Epithelial cell of proximal tubule (primary cell): ENCODE measurements at places on chromosomes 7 and 10.

- DNase-seq, result no peak
These were observed 242.8 kb upstream of the SP4 start for GRCh38 chr7:21184942-21185652.

- DNase-seq, result no peak
These were observed 105.7 kb downstream of the GRB10 start for GRCh38 chr7:50676740-50677637.

- no peak for DNase-seq
These were observed 80.4 kb upstream of the MALRD1 start for GRCh38 chr10:18968159-18968558.

DNA sequence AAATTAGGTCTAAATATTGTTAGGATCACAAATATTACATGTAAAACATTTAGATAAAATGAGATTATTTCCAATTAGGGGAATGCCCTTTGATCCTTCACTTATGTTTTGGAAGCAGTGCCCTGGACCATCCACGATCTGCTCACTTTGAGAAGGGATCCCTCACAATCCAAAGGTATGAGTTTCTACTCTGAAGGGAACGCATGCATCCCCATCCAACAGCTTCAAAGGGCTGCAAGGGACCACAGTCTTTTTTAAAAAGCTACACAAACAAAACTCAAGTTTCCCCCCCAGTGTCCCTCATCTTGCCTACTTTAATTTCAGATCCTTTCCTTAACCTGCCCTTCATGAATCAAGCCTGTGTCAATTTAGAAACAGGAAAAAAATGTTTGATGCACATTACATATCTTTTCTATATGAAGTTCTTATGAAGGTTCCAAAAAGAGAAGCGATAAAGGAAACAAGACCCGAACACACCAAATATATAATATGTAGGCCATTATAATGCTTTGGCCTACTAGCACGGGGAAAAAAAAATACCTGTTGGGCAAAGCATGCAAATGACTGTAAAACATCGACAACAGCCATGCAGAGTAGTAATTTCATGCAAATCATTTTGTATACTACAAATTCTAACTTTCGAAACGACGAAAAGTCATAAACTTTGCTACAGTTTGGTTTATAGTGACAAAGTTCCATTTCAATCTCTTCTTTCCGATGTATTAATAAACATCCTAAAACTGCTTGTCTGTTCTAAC is 2.0 kb downstream of the EIF3A start:
- no peak for DNase-seq

DNA sequence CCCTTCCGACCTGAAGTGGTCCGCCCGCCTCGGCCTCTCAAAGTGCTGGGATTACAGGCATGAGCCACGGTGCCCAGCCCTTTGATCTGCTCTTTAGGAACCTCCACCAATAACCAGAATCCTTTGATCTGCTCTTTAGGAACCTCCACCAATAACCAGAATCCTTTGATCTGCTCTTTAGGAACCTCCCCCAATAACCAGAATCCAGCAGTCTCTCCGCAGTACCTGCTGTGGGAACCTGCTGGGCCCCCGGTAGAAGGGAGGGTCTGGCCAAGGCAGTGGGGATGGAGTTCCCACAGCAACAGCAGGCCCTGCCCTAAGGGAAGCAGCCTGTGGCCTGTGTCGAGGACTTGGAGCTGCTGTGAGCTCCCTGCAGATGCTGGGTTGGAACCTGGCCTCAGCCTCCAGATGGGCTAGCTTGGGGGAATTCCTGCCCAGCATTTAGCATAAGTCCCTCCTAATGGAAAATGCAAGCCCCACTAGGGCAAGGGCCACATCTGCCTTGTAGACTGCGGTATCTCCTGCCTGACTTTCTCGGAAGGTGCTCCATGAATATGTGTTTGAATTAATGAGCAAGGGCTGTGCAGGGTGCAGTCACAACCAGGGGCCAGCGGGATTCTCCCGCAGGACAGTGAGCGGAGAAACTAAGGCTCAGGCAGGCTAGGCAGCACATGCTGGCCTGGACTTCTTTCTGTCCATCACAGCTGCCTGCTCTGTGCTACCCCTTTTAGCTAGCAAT is 165.8 kb downstream of the UBE2H start:
- DNase-seq, result no peak

GRCh38 chr7:132407764-132408163 is 168.5 kb downstream of the PLXNA4 start:
- no peak for DNase-seq

DNA sequence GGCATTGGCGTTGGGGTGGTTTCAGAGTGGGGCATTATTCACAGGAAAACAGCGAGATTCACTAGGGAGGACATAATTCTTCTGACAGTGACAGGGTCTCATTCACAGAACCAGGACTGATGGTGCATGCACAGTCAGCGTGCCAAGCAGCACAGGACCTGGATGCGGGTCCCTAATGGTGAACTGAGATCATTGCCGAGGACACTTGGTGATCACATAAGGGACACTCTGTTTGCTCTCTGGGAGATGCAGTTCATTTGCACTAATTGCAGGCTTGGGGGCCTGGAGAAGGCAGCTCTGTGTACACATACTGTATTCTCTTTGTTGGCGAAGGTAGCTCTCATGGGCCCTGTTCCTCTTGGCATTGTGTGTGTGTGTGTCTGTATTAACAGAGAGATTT is 716.1 kb downstream of the PHTF2 start:
- DNase-seq, result no peak

- no peak for DNase-seq
These were observed 4.0 kb upstream of the FAM53B start for GRCh38 chr10:124748166-124748565.

- DNase-seq, result no peak
These were observed 183.0 kb downstream of the SRPK2 start for GRCh38 chr7:105205592-105206237.

DNA sequence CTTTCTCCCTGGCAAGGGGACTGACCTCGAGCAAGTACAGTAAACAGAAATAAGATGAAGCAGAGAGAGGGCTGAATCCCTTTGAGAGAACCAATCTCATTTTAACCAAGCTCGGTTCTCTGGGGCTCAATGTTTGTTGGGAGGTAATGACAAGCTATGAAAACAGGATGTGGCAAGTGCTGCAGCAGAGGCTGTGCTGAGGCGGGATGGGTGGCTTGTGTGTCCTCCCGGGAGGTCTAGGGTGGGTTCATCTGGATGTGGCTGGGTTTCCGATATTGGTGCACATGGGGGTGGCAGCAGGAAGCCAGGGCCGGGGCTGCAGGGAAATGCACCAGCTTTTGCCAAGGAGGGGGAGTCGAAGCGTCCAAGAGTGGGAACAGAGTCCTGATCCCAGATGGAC is 84.5 kb downstream of the AOAH start:
- DNase-seq, result no peak

- no peak for DNase-seq
These were observed 58.5 kb downstream of the CCDC6 start for GRCh38 chr10:59847888-59848287.

DNA sequence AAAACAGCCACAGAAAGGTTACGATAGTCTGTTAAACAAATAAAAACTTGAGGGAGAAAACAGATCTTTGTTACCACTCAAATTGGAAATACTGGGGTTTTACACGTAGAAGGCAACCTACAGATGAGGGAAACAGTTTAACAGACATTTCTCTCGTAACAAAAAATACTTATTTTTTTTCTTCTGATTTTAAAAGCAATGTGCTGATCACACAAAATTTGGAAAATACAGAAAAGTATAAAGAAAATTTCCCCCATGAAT is 211.7 kb downstream of the FAM107B start:
- no peak for DNase-seq

GRCh38 chr10:80204677-80205476 is 460 bp downstream of the ANXA11 start:
- no peak for DNase-seq

GRCh38 chr7:408751-409311 is 110.8 kb downstream of the PDGFA start:
- DNase-seq, result no peak

- no peak for DNase-seq
These were observed 201.0 kb upstream of the ADARB2 start for GRCh38 chr10:1938317-1938716.

DNA sequence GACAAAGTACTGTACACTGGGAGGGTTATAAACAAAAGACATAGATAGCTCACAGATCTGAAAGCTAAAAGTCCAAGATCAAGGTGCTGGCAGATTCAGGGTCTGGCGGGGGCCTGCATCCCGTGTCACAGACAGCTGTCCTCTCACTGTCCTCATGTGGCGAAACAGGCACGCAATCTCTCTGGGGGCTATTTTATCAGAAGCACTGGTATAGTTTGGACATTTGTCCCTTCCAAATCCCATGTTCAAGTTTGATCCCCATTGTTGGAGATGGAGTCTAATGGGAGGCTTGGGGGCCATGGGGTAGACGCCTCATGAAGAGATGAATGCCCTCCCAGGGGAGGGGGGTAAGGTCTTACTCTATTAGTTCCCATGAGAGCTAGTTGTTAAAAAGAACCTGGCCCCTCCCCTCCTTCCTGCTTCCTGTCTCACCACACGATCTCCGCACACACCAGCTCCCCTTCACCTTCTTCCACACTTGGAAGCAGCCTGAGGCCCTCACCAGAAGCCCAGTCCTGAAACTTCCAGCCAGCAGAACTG is 72.5 kb upstream of the UCN3 start:
- no peak for DNase-seq

- DNase-seq, result no peak
These were observed 494.4 kb downstream of the TCERG1L start for GRCh38 chr10:130817046-130817624.

- no peak for DNase-seq
These were observed 67.4 kb upstream of the RAB18 start for GRCh38 chr10:27436710-27437109.

DNA sequence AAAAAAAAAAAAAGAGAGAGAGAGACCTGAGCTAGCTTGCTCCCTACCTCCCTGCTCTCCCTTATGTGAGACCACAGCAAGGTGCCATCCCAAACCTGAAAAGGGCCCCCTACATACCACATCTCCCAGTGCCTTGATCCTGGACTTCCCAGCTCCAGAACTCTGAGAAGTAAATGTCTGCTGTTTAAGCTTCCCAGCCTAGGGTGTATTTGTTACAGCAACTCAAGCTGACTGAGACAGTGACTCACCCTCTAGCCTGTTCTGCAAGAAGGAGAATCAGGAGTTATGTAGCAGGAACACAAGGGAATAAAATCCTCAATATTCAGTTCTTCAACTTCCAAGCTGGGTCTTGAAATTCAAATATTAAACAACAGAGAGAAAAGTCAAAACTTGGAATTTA is 52.1 kb upstream of the TMEM72 start:
- DNase-seq, result no peak

DNA sequence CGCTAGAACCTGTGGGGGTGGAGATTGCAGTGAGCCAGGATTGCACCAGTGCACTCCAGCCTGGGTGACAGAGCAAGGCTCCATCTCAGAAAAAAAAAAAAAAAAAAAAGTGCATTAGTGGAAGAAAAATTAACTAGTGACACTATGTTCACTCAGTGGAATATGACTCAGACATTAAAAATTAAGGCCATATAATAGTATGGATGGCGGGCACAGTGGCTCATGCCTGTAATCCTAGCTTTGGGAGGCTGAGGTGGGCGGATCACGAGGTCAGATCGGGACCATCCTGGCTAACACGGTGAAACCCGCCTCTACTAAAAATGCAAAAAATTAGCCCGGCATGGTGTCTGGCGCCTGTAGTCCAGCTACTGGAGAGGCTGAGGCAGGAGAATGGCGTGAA is 3.4 kb downstream of the PHYH start:
- DNase-seq, result no peak

GRCh38 chr10:95820363-95820762 is 64.4 kb downstream of the ENTPD1 start:
- DNase-seq, result no peak

GRCh38 chr10:113894581-113894980 is 40.1 kb downstream of the NHLRC2 start:
- DNase-seq, result no peak
